Kasumi-1 (cell line): ENCODE measurements at places on chromosomes 6 and 20.

GRCh38 chr6:47027315-47027714 is 14.8 kb downstream of the ADGRF1 start:
- no peak for DNase-seq

GRCh38 chr20:9136114-9136513 is 67.2 kb downstream of the PLCB4 start:
- no peak for DNase-seq

- no peak for DNase-seq
Measured at GRCh38 chr6:34018026-34018425, 127.9 kb downstream of the GRM4 start.

- DNase-seq: no peak
Measured at GRCh38 chr6:150535151-150535804, 64.4 kb upstream of the PLEKHG1 start.

DNA sequence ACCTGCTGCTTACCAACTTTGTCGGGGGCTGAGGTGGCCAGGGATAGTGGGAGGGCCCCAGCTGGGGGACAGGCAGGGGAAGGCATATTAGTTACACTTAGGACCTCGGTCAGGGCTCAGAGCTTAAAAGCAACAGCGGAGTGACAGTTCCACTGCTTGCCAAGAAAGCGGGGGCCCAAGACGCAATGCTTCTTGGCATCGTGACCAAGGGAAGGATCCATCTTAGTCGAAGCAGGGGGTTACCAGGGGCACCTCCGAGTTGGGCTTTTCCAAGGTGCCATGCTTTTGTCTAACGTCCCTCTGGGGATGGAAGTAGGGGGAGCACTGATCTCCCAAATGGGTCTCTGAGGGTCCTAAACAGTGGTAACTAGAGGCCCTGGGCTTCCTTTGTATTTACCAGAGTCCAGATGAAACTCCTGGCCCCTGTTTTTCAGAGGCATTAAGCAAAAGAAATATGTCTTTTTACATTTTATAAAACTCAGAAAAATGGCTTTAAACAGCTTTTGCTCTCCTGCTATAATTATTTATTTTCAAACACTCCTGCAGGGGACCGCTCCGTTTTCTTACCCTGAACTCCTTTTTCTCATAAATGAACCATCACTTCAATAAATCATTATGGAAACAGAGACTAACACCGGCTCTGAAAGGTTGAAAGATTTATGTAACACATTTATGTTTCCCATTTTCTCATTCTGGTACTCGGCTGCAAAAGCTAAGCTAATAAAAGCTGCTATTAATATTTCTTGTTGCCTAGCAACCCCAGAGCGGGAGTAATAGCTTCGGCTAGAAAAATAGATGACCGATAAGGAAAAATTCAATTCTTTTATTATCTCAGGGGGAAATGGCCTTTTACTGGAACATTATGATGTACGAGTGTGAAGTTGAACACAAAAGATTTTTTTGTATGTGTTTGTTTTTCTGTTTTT is 100.4 kb downstream of the TOX2 start:
- no peak for DNase-seq
